GM19239 (cell line): ENCODE measurements at places on chromosomes 13 and 19.

- no peak for DNase-seq
These were observed 11.7 kb downstream of the KCTD12 start for GRCh38 chr13:76874479-76874878.

- no peak for DNase-seq
These were observed 48.6 kb downstream of the PIN1 start for GRCh38 chr19:9883764-9884163.

GRCh38 chr13:27667946-27668345 is 46.3 kb downstream of the POLR1D start:
- no peak for DNase-seq

- DNase-seq = no peak
These were observed 44.6 kb downstream of the ZNF787 start for GRCh38 chr19:56076498-56076897.

DNA sequence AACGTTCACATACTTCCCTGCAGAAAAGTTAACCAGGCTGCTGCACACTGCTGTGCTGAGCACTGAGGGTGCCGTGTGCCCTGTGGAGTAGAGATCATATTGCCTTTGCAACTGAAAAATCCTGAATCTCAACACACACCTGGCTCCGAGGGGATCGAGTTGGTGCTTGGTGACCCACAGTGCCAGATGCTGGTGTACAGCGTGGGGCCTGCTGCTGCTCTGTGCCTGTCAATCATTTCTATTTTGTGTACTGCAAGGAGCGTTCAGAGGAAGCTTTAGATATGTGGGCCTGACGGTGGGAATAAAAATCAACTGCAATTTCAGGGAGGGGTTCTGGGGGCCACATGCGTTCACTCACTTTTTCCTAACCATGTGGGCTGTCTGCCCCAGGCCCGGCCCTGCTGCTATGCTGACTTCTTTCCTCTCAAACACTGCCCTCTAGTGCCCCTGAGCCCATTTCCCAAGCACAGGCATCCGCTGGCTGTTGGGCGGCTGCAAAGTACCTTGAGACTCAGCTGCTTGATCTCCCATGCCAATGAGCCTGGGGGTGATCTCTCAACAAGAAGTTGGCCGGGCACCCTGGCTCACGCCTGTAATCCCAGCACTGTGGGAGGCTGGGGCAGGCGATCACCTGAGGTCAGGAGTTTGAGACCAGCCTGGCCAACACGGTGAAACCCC is 9.7 kb upstream of the LENG8 start:
- no peak for DNase-seq

DNA sequence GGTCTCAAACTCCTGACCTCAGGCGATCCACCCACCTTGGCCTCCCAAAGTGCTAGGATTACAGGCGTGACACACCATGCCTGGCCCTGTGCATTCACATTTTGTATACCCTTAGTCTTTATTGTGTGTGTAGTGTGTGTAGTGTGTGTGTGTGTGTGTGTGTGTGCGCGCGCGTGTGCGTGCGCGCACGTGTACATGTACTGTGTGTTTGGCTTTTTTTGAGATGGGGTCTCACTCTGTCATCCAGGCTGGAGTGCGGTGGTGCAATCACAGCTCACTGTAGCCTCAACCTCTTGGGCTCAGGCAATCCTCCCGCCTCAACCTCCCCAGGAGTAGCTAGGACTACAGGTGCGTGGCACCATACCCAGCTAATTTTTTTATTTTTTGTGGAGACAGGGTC is 22.1 kb downstream of the ITM2B start:
- DNase-seq = no peak

DNA sequence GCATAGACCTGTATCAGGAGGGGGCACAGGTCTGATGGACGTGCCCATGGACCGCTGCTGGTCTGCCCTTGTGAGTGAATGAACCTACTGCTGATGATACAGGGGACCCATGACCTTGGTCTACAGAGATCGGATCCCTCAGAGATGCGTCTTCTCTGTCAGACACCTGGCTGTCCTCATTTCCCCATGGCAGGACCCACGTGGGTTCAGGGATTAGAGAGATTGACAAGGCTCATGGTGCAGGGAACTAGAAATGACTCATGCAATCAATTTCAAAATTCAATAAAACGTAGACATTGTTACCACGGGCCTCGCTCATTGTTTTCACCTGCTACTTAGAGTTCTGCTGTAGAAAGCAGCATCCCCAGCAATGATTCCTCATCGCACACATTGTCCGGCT is 962 bp upstream of the TPRX1 start:
- no peak for DNase-seq

- DNase-seq = no peak
These were observed 1.3 kb downstream of the SNRPA start for GRCh38 chr19:40752257-40752781.

- DNase-seq = no peak
These were observed 12.9 kb upstream of the TMEM255B start for GRCh38 chr13:113746143-113746525.

DNA sequence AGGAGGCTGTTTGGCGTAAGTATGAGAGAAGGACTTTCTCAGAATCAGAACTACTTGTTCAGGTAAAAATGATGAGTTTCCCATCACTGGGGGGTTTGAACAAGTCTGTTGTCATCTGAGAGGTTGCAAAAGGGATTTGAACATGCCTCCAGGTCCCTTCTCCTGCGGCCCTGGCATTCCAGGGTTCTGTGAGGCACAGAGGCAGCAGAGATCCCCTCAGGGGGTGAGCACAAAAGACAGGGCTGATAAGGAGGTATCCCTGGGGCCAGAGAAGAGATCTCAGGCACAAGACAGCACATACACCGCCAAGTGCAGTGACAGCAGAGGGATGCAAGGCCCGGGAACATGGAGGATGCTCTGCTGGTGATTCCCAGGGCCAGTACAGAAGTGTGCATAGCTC is 275.8 kb upstream of the TSHZ3 start:
- no peak for DNase-seq

DNA sequence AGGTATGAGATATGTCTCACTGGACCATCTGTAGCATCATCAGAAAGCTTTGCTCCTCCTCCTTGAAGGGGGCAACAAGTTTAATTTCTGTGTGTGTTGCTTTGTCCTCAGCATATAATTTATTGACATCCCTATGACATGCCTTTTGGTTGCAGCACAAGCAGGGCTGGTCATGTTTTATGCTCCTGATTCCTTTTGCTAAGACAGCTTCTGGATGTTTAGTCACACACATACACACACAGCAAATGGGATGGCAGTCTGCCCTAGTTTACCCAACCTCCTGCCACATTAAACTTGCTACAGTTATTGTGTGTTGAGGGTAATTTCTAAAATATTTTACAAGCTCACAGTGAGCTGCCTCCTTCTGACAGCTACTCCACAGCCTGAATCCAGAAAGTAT is 217.9 kb upstream of the RXFP2 start:
- no peak for DNase-seq

DNA sequence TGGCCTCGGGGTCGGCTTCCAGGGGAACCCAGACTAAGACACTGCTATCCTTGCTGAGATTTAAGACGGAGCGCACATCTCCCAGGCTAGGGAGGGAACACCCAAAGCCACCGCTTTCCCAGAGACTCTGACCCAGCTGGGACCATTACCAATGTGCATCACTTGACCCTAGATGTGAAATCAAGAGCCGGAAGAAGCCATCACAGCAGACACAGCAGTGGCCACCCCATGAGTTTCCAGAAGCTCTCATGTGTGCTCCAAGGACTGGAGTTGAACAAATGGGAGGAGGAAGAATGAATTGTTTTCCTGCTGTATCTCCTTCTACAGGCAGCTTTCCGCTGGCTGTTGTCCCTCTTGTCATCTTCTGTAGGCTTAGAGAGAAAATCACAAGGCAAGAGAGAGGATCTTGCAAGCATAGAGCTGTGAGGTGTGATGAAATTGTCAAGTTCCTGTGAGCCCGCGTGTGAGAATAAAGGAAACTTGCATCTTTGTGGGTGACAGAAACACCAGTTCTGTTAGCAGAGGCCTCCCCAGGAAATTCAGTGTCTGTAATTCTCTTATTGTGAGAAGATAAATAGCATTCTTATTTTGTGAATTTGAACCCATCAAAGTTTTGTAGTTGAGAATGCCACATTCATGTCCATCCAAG is 711.8 kb downstream of the UQCRFS1 start:
- DNase-seq = no peak

GRCh38 chr19:55619286-55619685 is 5.1 kb downstream of the ZNF784 start:
- no peak for DNase-seq

DNA sequence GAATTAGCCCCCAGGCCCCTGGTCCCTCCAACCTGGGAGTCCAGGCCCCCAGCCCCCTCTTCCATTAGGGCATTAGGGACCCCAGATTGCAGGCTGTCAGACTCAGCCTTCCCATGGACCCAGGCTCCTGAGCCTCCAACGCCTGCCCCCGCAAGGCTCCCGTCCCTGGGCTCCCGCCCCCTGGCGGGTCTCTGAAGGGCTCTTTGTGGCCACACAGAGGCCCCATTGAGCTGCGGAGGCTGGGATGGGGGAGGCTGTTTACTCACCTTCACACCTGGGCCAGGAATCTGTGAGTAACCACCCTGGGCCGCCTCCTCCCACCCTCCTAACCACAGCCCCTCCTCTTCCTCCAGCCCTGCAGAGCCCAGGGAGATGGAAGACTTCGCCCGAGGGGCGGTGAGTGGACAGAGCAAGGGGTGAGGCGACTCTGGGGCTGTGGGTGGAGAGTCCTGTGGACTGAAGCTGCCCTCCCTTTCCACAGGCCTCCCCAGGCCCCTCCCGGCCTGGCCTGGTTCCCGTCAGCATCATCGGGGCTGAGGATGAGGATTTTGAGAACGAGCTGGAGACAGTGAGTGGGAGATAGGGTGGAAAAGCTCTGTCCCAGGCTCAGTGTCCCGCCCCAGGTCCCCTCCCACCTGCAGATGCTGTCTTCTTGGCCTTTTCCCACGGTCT is 4.9 kb downstream of the ARHGEF1 start:
- no peak for DNase-seq

- DNase-seq = no peak
These were observed 813.4 kb downstream of the SLITRK6 start for GRCh38 chr13:84985860-84986259.

GRCh38 chr13:80341101-80341755 is at the start of gene SPRY2:
Gene SPRY2, minus strand, starts transcription at chr13:80341126. Its CDS starts 3,421 bp downstream, at chr13:80337705.
- no peak for DNase-seq
